ENCODE measurements at places on chromosomes 2 and 18.

GRCh38 chr2:69917852-69918251 lies 2.9 kb downstream of the MXD1 start:
- no peak for DNase-seq

- no peak for DNase-seq
Observed at GRCh38 chr2:7841751-7842150, 840.1 kb upstream of the ID2 start.

DNA sequence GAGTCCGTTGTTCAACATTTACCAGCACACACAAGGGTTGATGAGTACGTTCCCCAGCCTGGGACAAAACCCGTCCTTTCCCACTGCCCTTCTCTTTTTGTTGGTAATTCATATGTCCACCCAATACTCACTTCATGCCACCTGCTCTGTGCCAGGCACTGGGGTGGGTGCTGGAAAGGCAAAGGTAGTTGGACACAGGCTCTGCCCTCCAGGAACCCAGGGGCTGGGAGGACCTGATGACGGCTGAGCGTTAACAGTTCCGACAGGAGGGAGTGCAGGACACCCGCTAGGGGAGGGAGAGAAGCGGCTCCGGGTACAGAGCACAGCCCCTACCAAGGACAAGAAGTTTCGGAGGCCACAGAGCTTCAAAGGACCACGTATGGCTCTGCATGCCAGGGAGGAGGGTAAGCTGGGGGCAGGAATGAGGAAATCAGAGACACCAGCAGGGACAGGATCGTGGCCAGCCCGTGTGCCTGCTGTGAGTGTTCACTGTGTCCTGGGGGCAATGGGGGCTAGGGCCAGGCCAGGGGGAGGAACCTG lies 134.1 kb upstream of the GPC1 start:
- DNase-seq: no peak

GRCh38 chr2:214740867-214741395 lies 68.6 kb downstream of the BARD1 start:
- no peak for DNase-seq

- no peak for DNase-seq
Observed at GRCh38 chr18:44899832-44900231, 219.1 kb downstream of the SETBP1 start.

GRCh38 chr2:97739893-97740245 lies 26.5 kb downstream of the ZAP70 start:
- no peak for DNase-seq

- no peak for DNase-seq
Observed at GRCh38 chr2:38806733-38807059, 28.7 kb downstream of the GEMIN6 start.

GRCh38 chr2:8511868-8512612 lies 169.8 kb upstream of the ID2 start:
- no peak for DNase-seq

GRCh38 chr2:99780276-99780675 lies 290.5 kb upstream of the REV1 start:
- no peak for DNase-seq

GRCh38 chr2:65371074-65371434 lies 61.3 kb downstream of the SPRED2 start:
- no peak for DNase-seq

DNA sequence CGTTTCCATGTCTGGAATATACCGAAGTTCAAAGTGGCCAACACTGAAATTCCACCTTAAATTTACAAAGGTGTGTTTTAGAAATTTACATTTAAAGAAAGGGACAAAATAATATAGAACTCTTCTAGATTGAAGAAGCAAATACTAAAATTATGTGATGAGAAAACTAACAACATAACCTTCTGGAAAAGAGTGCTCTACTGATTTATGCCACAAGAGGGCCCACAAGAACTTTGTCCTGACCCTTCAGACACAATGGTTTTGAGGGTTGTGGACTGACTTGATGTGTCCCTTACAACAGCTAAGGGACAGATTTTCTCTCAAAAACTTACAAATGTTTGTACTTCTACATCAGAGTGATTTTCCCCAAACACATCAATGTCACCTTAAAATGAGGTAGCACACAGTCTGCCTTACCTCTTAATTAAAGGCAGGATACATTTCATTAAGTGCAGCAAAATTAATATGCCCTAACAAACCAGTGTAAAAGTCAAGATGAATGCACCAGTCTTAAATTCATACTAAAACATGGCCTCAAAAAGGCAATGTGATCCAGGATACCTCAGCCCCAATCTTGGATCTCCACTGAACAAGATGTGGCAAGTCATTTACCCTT lies 36.2 kb downstream of the EIF2AK3 start:
- peak; percentile 11 for DNase-seq

GRCh38 chr18:70840649-70841048 lies 551.8 kb downstream of the SOCS6 start:
- DNase-seq: no peak

- DNase-seq: no peak
Observed at GRCh38 chr2:203469546-203469945, 65.6 kb downstream of the RAPH1 start.

GRCh38 chr18:13269013-13269280 lies 50.4 kb downstream of the LDLRAD4 start:
- no peak for DNase-seq

DNA sequence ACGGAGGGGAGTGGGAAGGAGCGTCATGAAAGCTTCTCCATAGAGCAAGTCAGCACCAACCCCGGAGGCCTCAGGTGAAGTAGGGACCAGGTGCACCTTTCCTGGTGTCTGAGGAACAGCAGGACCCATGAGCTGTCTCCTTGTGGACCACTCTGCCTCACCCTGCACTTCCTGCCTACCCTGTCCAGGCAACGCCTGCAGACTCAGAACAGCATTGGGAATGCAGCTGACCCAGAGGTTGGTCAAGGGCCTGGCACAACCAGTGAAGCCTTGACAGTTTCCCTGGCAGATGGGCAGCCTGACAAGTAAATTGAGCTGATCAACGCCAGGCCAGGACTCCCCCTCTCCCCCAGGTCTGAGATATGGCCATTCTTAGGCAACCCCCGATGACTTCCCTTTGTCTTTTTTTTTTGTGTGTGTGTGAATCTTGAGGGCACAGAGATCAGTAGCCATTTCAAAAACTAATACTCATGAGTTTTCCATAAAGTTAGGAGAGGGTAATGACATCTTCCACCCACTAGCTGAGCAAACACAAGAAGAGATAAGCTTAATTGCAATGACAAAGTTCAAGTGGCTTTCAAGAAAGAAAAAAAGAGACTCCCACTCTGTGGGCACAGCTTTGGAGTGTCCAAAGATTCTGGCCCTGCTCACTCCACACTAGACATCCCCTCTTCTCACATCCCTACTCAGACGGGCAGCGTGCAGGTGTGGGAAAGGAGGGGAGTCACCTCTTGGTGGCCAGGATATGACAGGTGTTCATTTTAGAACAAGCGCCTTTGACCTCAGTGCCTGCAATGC lies 3.5 kb upstream of the FABP1 start:
- DNase-seq: no peak

DNA sequence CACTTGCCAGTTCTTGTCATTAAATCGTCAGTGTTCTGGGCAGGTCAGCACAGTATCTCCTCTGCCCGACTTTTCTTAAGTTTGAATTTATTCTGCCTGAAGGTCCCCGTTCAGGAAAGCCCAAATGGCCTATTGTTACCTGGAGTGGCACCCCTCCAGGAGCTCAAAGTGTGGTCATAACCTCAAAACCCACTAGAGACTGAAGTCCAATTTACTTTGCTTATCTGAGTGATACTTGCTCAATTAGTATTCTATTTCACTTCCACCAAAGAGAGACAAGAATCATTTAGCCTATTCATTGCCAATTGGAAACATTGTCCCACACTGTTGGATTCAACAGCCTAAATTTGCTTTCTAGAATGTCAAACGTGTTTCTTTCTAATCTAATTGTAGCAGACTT lies 375.3 kb downstream of the LNPK start:
- no peak for DNase-seq

DNA sequence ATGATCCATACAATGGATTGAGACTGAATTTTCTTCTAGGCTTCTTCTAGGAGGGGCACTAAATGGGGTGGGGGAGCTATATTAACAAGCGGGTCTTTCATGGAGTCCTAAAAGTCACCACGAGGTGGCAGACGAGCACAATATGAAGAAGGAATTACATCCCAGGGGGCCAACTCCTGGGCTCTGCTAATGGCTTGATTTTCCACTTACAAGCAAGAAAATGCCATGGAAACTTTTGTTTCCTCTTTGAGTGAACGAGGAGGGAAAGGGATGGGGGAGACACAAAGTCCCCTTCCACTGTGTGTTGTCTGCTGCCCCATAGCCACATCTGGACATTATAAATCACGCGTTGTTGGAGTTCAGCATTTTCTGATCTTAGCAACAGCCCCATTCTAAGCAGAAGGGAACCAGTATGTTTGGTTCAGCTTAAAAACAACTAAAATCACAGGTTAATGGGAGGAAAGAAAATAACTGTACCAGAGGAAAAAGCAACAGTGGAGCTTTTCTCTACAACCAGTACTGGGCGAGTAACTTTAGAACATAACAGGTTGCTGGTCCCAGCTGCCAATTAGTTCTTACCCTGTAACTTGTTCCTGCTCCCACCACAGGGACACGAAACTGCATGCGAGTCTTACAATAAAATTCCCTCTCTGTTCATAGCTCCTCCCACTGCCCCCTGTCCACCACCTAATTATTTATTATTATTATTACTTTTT lies 285.0 kb upstream of the PARD3B start:
- no peak for DNase-seq

DNA sequence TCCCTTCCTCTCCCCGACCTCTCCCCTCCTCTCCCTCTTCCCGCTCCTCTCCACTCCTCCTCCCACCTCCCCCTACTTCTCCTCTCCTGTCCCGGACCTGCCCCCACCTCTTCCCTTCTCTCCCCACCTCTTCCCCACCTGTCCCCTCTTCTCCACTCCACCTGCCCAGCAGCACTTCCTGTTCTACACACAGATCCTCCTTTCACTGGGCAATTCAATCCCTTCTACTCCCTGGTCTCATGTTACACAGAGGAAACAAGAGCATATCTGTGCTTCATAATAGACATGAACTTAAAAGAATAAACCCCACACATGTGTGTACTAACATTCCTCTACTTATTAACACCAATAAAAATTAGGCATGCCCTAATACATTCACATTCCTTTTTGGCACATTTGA lies 34.8 kb downstream of the TIMM21 start:
- DNase-seq: no peak

DNA sequence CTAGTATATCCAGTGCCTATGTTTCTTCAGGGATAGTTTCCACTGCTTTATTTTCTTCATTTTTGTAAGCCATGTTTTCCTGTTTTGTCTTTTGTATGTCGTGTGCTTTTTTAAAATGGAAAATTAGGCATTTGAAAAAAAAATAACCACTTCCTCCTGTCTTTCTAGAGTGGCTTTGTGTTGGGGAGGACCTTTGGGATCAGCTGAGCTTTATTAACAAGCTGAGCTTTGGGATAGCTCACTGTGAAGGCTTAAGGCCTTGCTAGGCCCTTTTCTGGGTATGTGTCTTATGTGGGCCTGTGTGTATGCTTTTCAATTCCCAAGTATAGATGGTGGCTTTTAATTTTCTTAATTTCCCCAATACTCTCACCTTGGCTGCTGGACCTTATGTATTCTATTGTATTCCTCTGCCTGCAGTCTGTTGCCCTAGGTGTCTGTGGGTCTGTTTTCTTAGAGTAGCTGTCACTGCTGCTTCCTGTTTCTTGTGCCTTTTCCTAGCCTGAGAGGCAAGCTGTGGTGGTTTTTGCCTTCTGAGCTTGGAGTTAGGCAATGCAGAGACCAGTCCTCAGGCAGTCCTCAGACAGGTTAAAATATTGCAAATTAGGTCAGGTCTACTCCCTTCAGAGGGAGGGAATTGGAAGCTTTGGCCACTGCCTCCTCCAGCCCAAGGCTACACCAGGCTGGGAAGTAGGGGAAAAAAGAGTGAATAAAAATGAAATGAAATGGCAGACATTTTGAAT lies 134.7 kb downstream of the LDLRAD4 start:
- no peak for DNase-seq

DNA sequence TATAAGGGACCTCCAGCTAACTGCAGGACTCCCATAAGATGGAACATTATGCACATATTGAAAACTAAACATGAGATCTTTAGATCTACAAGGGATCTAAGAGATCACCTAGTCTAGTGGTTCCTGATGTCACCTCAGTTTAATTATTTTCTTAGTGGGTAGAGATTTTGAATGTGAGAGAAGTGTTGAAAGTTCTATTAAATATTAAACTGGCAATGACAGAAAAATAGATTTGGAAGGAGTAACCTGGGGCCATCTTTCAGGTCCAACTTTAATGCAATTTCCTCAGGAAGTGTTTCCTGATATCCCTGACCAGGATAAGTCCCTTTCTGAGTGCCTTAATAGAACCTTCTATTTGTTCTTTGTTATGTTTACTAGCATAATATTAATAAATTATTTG lies 29.1 kb upstream of the CPS1 start:
- no peak for DNase-seq

DNA sequence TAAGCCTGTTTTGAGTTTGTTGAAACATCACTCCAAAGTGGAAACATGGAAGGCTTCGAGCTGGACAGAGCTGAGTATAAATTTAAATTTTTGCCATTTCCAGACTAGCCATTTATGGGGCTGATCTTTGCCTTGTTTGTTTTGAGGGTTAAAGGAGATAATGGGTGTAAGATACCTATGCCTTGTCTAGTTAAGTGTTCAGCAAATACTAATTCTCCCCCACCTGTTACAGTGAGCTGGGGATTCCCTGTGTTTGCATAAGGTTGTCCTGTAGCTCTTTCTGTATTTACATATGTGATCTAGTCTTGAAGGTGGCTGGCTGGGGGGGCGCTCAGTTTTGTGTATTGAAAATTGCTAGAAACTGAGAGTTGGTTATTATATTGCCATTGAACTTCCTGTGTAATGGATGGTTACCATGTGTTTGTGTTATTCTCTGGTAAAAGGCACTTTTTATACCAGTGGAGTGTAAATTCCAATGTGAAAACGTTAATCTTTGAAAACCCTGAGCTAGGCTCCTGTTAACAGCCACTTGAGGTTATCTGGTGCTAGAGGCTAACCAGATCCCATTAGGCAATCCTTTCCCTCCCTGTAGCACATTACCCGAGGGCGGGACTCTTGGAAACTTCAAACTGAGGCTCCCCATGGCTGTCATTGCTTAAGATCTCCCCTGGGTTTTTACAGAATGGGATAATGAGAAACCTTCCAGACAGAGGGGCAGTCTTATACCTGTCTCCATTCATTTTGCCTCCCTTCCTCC lies 26.7 kb downstream of the TANC1 start:
- DNase-seq: no peak

DNA sequence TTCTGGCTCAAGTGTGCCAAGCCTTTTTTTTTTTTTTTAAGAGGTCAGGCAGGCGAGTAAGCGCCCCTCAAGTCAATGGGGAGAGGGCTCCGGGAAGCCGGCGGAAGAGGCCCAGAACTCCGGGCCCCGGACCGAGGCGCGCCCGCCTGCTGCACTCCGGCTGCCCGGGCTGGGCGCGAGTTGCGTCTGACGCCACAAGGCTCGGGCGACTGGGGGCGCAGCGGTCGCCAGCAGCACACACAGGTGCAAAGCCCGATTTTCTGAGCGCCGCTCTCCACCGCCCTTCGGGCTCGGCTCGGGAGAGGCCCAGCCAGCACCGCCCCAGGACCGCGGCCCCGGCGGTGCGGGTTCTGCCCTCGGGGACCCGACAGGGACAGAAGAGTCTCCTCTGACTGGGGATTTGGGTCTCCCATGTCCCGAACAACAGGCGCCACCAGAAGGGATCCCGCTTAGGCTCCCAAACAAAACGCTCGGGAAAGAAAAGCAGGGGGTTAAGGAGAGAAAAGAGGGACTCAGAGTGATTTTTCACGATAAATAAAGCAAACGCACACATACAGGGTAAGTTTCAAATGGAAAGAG lies 787 bp downstream of the ERBB4 start:
- DNase-seq: no peak
